Effector CD8-positive, alpha-beta T cell (primary cell): ENCODE measurements at places on chromosomes 3 and 15.

- DNase-seq: no peak
These were observed 22.4 kb downstream of the FNDC3B start for GRCh38 chr3:172061724-172062184.

GRCh38 chr3:133754455-133754854, 8.3 kb downstream of the TF start:
- DNase-seq: no peak

- no peak for DNase-seq
These were observed 29.1 kb upstream of the SRP14 start for GRCh38 chr15:40067921-40068624.

DNA sequence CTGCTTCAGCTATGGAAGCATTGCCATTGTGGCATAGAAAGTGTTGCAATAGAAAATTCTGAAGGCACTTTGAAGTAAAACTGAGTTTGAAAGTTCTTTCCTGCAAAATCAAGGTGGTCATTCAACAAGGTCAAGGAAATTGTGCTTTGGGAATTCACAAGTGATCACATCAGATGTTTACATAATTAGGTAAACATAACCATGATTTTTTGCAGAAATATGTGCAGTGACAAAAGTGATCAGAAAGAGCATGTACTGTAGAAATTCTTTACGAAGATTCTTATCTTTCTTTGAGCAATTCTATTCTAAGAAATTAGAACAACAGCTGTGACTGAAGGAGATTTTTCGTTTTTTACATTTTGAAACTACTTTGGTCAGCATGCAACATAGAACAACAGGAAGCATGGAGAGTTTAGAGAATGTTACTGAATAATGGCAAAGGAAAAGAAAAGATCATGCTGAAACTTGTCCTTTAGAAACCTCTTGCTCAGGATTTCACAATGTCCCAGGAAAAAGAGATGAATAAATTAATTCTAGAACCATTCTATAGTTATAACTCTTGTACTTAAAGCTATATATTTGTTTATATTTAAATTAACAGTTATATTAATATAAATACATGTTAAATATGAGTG, 643.4 kb upstream of the ARPP21 start:
- no peak for DNase-seq

DNA sequence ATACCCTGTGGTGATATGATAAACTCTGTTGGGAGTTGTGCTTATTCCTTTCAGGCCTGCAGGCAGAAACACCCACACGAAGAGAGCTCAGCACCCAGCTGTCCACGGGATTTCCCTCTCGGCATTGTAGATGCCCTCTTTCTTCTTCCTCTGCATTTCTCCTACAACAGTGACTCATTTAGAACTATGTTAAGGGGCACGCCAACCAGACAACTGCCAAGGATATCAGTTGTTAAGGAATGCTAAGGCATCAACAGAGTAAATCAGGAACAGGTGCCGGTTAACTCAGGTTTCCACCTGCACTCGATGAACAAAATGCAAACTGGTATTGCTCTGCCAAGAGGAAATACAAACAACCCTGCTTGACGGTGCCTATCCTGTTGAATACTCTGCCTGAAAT, 270.0 kb upstream of the PEX5L start:
- no peak for DNase-seq

- no peak for DNase-seq
These were observed 4.7 kb upstream of the TBC1D2B start for GRCh38 chr15:78082106-78082742.

DNA sequence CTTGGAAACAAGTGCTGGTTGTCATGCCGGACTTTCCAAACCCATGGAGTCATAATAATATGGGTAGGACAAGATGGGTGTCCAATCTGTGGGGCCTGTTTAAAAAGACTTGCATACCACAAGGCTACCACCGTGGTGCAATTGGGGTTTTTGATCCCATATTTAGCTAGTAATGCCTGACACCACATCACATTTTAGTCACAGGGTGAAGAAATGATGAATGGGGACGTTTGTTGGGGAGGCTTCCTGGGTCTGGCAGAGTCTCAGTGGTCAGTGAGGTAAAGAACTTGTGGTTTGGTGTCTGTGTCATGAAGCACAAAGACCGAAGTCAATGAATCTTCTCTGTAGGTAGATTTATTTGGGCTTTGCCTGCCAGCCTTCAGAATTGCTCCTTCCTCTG, 31.0 kb downstream of the P3H2 start:
- DNase-seq: no peak

DNA sequence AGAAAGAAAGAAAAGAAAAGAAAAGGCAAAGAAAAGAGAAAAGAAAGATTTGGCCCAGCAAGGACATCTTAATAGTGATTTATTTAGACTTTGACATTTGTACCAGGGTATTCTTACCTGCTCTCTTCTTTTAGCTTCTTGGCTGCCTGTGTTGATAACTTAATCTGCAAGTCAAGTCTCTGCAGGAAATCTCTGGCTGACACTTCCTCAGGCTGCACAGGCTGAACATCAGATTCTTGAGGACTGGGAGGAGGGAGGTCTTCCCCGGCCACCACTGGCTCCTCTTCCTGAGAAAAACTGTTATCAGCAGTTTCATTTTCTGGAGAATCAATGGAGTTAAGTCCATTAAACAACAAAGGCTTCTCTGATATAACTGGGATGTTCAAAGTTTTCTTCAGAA, 12.8 kb downstream of the LYSMD2 start:
- no peak for DNase-seq

- no peak for DNase-seq
These were observed 30.8 kb downstream of the HHLA2 start for GRCh38 chr3:108327168-108327567.

DNA sequence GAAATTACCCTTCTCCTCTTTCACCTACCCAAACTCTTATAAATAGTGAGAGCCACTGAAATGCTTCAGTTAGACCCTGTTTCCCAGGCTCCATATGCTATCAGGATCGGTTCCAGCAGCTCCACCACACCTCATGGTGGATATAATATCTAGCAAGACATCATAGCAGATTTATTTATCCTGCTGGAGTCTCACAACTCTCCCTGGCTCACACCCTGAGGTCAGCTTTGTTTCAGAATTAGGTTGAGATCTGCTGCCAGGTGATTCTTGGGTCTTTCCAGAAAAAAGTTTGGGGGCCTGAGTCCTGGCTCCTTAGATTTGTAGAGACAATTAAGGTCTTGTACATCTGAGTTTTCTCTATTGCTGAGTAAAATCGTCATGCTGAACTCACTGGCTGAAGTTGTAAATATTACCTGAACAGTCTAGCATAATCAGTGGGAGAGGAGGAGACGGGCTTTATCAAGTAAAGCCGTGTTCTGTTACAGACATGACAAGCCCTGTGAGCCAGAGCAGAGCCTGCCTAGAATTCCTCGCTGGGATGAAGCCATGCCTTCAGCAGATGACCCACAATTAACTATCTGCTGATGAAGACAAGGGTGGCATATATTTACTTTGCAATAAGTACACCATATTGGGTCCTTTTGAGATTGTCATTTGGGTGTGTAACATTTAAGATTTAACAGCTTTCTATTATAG, 131.6 kb downstream of the STAC start:
- DNase-seq: no peak

- no peak for DNase-seq
These were observed 91.7 kb upstream of the FGF12 start for GRCh38 chr3:192819001-192819569.

DNA sequence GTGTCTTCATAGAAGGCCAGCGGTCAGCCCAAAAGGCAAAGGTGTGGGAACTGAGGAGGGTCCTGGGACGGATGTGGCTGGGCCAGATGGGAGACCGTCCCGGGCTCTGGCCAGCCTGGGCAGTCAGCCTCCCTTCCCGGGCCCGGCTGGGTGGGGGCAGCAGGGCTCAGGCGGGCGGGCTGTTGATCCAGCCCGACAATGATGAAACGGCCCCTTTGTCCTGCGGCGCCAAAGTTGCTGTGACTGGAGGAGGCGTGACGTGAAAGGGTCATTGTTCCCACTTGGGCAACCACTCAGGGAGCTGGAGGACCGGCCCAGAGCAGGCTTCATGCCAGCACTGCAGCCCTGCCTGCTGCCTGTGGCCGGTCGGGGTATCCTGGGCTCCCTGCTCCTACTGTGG, 16.5 kb downstream of the DUSP7 start:
- no peak for DNase-seq

DNA sequence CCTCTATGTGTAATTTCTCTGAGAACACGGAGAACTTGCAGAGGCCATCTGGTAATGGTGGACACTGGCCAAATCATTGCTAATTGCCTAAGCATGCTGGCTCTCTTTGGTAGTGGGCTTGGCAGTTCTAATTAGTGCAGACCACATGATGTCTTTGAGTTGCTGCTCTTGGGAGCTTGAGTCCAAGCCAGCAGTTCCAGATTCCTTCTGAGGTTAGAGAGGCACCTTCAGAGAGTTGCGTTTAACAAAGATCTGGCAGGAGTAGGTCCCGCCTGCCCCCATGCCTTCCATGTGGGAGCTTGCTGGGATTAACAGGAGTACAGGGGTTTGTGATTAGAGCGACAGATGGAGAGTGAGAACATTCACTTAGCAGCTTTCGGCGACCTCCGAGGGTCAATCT, 449.0 kb upstream of the LMCD1 start:
- DNase-seq: no peak

- no peak for DNase-seq
These were observed 9.4 kb downstream of the TP53BP1 start for GRCh38 chr15:43483297-43484128.

DNA sequence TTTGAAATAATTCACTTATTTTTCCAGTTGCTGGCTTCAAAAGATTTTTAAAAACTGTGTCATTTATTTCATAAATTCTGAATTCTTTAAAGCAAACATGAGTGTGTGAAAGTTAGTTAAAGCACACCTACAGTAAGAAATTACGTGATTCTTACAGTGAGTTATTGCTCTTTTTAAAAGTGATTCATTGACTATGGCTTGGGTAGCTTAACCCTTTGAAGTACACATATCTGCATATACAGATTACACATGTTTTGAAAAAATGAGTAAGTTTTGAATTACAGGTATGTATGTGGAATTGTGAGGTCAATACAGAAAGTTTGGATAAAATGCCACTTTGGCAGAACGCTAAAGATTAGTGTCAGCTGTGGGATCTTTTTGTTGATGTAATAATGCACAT, 64.5 kb upstream of the MBNL1 start:
- no peak for DNase-seq
